ENCODE measurements at places on chromosomes 6 and 20.

DNA sequence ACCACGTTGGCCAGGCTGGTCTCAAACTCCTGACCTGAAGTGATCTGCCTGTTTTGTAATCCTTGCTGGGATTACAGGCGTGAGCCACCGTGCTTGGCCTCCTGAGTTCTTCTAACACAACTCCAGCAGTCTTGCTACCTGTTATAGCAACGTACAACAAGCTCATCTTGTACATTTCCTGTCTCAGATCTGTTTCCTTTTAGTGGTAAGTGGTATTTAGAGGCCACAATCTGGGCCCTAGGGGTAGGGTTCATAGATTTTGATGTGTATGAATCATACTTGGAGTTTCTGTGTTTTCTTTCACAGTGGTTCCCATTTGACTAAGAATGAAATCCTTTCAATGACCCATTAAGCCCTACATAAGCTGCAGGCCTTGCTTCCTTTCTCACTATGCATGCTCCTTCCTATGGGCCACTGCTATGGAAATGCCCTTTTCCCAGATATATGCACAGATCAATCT lies 27.1 kb upstream of the SYNCRIP start:
- no peak for DNase-seq

- DNase-seq: no peak
These were observed 175.3 kb upstream of the BMP5 start for GRCh38 chr6:56050530-56051201.

- no peak for DNase-seq
These were observed 103.2 kb upstream of the RIPOR2 start for GRCh38 chr6:25038999-25039398.

- no peak for DNase-seq
These were observed 90.2 kb downstream of the DACT2 start for GRCh38 chr6:168229368-168229752.

DNA sequence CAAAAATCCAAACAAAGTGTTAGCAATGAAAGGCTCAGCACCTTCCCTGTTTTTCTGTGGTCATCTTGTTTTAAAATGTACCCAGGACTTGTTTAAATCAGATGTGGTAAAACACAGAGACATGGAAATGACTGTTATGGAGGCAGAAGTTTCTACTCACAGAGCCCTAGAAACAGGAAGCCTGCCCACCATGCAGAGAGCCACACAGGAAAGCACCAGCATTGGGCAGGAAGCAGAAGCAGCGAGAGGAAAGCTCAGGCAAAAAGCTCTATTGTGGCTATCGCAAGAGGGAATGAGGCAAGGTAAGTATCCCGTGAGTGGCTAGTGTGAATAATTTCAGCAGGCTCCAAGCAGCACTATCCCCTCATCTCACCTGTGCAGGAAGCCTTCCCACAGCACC lies 42.8 kb downstream of the GPR6 start:
- no peak for DNase-seq

DNA sequence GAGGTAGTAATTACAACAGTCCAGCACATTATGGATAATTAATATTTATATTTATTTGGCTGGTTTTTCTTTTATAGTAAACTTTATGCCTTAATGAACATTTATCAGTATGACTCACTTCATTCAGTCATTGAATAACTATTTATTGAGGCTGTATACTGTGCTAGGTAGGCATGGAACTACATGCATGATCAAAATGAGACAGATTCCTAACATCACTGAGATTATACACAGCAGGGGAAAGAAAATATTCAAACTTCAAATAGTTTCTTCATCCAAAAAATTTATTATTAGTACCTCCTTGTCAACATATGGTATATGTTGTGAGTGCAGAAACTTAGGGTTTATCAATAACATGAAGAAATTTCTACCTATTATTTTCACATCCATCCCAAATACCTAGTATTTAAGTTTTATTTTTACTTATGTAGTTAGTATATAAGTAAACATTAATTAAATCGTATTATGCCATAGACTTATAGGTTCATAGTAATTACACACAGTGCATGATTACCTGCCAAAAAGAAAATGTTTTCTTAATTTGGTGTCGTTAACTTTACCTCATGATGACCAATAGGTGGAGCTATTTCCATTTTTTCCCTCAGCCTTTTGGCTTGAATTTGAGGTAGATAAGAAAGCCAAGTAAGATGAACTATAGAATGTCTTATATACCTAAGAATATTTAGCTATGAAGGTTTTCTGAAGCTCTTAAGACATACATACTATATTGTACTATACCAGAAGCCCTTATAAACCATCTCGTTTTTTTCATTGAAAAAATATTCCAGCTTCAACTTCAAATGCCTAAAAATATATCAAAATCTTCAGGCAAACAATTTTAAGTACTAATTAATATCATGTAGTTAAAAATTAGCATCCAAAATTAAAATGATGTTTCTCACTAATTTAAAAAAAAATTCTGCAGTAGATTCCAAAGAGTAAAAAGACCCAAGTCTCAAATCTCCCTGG lies 12.5 kb upstream of the TMEM30A start:
- DNase-seq: no peak

- no peak for DNase-seq
These were observed 411.0 kb downstream of the C6orf118 start for GRCh38 chr6:164898412-164898811.

DNA sequence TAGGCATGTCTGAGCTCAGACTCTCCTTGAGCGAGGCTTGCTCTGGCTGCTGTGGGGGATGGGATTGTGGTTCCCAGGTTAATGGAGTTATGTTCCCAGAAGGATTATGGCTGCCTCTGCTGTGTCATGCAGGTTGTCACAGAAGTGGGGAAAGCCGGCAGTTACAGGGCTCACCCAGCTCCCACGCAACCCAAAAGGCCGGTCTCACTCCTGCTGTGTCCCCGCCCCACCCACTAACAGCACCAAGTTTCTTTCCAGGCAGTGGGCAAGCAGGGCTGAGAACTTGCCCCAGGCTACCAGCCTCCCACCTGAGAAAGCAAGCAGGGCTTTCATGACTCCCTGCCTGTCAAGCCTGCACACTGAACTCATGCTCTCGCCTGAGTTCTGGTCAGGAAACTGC lies 750.5 kb downstream of the FRK start:
- no peak for DNase-seq

- DNase-seq: no peak
These were observed 569 bp downstream of the TCEA2 start for GRCh38 chr20:64063389-64064144.

- DNase-seq: no peak
These were observed 120.7 kb upstream of the PMEPA1 start for GRCh38 chr20:57830515-57830895.

DNA sequence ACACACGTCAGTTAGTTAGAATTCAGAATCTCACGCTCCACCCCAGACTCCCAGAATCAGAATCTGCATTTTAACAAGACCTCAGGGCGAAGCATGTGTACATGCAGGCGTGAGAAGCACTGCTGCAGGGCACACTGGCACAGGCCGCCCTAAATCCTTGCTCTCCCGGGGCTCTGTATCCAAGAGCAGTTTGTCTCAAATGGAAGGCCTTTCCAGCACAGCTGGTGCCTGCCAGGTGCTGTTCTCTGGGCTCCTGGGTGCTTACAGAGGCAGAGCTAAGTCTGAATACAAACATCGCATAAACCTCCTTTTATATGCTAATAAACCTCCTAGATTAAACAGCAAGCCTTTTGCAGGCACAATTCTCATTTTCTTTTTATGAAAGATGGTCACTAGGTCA lies 119.1 kb upstream of the CD93 start:
- DNase-seq: no peak
